ENCODE measurements at places on chromosomes 13 and 19. TPM values are rescaled to one million over a fixed set of nuclear protein-coding genes. Genes with fewer than 3 reads are reported as not detected.
A peak's percentile ranks its signal among the peaks of the same experiment; 100 is the strongest.

ZNF541 gene
- polyA plus RNA-seq, result not detected

GJB6 gene
- polyA plus RNA-seq, result not detected

DNA sequence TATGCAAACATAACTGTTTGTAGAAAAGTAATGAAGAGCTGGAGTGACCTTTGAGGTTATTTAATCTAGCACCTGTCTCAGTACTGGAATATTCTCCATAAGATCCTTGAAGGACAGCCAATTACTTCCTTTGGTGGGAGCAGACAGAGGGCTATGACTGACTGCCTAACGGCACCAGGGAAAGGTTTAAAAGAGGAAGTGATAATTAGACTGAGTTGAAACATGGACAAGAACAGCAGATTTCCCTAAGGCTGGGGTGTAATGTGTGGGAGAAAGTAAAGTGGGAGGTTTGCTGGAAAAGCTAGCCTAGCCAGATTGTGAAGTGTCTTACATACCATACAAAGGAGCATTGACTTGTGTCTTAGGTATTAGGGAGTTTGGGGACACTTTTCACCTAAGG lies 191.3 kb upstream of the PCDH9 start:
- DNase-seq, result no peak

POU2F2 gene
- 20.0 TPM for polyA plus RNA-seq

- no peak for DNase-seq
These were observed 52.5 kb downstream of the STK24 start for GRCh38 chr13:98524391-98524790.

DNA sequence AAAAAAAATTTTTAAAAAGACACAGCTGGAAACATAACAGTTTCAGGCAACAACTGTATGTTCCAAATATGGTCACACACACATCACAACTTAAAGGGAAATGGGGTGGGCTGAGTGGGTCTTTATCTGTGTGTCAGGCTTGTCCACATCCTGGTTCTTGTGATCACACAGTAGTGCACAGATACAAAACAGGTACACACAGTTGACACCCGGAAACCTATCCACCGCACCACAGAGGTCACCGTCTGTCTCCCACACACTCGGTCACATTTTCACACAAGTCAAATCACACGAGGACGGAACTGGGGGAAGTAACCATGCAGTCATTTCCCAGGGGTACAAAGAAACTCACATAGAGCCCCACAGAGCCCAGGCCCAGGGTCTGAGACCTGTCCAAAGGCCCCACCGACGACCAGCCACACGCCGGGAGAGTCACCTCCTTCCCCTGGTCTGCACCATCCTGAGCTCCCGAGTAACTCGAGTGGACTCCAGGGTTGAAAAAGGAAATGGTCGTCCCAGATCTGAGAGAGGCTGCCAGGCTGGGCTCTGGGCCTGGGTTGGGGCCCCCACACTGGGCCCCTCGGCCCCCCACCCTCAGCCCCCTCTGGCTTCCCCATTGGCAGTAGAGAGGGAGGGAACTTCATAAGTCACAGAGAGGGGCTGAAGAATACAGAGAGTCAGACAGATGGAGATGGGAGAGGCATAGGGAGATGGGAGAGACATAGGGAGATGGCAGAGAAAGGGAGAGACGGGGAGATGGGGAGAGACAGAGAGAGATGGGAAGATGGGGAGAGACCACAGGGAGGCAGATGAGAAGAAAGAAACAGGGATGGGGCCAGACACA lies 1.3 kb upstream of the PPAN start:
- no peak for DNase-seq

GRCh38 chr19:15136234-15136954 lies 29.2 kb downstream of the SYDE1 start:
- no peak for DNase-seq

DNA sequence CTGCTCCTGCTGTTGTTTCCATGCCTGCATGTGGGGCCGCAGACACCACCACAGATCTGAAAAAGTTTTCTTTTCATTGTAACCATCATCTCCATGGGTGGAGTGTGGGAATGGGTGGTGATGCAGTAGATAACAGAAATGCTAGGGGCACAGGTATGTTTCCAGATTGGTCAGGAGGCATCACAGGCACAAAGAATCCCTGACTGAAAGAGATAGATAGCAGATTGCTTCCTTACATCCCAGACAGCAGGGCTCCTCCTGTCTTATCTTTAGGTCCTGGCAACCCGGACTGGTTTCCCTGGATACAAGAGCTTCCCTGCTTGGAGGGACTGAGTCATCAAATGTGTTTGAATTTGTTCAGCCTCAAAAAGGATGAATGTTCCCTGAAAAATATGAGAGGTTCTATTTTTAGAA lies 1937.6 kb downstream of the PCDH9 start:
- no peak for DNase-seq

DOHH gene
- polyA plus RNA-seq, result 4.1 TPM

CD79A gene
- 2.1 TPM for polyA plus RNA-seq

PLVAP gene
- not detected for polyA plus RNA-seq

DNA sequence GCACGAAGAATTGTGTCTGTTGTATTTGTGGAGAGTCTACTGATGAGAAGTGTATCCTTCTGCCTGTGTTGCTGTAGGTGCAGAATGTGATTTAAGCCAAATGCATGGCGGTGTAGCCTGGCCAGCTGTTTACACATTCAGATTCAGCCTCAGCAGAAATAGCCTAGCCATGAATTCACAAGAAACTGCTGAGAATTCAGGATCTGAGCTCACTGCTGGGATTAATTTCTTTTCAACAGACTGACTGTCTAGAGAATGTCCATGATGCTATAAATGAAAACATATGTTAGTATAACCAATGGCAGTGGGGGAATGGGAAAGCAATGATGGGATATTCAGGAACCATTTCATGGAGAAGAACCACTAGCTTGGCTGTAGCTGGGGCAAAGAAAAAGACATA lies 77.4 kb upstream of the RNF113B start:
- no peak for DNase-seq

FCER2 gene
- 1.1 TPM for polyA plus RNA-seq

DNA sequence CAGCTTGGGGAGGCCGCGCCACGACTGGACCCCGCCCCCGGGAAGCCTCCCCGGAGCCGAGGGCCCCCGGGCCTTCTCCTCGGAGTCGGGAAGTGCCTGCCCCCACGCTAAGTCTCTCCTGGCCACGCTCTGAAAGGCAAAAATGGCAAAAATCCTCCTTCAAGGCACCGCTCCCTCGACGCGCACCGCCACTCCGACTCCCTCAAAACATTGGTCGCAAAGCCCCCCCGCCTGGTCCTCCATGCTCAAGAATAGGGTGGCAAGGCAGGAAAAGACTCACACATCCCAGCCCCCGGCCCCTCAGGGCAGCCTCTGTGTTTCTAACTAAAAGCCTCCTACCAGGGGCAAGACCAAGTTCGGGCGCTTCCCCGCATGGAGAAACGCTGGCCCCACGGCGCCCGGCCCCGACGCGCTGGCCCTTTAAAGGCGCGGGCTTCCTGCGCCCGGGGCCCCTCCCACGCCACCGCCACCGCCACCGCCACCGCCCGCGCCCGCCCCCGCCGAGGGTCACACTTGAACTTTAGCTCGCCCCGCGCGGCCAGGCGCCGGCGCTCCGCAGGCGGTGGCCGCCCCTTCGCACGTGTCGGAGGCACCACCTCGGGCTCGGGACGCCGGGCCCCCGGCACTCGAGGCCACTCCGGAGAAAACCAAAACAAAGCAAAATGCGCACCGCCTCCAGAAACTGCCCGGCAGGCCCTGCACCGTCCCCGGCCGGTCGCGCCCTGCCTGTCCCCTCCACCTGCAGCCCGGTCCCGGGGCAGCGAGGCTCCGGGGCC lies 1.9 kb downstream of the FOXO1 start:
- peak; percentile 32 for DNase-seq

DNA sequence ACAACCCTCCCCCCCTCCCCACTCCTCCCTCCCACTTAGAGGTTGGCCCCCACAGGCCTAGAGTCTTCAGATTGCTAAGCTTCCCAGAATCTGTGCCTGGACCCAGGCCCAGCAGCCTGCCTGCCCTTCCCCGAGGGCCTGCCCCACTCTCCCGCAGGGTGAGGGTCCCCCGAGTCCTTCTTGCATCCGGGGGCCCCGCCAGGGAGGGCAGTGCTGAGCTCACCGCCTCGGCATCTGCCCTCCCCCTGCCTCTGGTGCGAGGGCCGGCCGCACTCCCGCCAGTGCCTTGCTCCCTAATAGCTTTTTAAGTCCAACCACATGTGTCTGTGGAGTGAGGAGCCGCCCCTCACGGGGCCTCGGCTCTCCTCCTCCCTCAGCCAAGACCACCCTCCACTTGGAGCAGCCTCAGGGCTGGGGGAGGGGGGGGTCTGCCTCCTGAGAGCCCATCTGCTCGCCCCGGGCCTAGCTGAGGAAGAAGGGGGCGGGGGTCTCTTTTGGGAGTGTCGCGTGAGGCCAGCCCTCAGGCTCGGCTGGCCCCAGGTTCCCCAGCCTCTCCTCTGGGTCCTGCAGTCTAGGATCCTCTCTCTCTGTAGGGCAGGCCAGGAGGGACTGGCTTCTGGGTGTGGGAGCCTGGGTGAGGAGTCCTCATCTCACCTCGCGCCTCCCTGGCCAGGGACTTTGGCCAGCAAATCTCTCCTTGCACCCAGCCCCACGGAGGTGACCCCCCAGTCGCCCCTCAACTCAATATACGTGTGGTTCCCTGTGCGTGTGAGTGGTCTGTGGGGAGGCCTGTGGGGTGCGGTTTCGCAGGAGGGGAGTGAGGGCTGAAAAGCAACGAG lies 47.2 kb downstream of the LYL1 start:
- no peak for DNase-seq

DNA sequence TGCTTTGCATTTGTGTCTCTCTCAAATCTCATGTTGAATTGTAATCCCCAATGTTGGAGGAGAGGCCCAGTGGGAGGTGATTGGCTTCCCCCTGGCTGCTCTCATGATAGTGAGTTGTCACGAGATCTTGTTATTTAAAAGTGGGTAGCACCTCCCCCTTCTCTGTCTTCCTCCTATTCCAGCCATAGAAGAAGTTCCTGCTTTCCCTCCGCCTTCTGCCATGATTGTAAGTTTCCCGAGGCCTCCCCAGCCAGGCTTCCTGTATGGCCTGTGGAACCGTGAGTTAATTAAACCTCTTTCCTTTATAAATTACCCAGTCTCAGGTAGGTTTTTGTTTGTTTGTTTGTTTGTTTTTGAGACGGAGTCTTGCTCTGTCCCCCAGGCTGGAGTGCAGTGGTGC lies 3.8 kb downstream of the LILRA4 start:
- peak; percentile 57 for DNase-seq

GRCh38 chr19:38277969-38278680 lies 13.8 kb downstream of the SPINT2 start:
- DNase-seq, result no peak

GRCh38 chr19:47111006-47111621 lies 2.5 kb downstream of the ZC3H4 start:
- DNase-seq, result peak; percentile 61

ZNF177 gene
- 0.51 TPM for polyA plus RNA-seq

ZNF99 gene
- not detected for polyA plus RNA-seq

GRCh38 chr13:21077788-21078353 lies 16.5 kb upstream of the LATS2 start:
- no peak for DNase-seq

GRCh38 chr13:84605927-84606326 lies 723.7 kb upstream of the SLITRK1 start:
- no peak for DNase-seq

FBN3 gene
- not detected for polyA plus RNA-seq

- DNase-seq, result no peak
These were observed 4.7 kb downstream of the CCDC8 start for GRCh38 chr19:46408664-46409039.

CCDC9 gene
- polyA plus RNA-seq, result 10.0 TPM

DNA sequence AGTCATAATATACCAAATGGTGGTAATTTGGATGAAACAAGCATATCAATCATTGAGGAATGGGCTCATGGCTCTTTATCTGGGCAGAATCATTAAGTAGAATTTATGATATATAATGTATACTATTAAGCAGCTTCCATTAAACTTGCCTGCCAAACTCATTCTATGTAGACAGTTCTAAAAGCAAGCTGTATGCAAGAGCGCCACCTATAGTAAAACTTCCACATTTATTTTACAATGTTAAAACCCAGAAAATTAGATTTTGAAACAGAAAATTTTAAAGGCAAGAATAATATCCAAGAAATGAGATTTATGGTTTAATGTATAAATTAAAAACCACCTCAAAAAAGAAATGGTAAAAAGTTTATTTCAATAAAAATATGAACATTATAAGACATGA lies 161.5 kb downstream of the MZT1 start:
- no peak for DNase-seq

DNA sequence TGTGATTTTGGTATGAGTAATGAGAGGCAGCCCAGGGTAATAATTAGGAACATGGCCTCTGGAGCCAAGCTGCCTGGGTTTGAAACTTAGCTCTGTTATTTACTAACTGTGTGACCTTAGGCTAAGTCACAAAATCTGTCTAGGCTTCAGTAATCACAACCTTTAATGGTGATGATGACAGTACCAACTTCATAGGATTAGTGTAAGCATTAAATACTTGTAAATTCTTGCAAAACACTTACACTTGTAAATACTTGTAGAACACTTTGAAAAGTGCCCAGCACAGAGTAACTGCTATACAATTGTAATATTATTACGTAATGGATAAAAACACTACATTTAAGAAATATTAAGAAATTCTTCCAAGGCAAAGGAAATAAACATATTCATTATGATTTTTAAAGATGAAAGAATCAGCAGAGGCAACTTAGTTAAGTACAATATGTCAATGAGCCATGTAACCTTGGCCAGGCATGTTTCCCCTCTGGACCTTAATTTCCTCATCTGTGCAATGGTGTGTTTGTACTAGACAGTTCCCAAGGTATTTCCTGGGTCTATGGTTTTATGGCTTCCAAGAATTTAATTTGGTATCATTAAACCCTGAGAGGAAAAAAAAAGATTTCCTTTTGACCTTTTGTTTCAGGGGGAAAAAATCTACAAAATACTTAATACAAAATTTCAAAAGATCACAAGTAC lies 628.5 kb upstream of the KLHL1 start:
- no peak for DNase-seq

DNA sequence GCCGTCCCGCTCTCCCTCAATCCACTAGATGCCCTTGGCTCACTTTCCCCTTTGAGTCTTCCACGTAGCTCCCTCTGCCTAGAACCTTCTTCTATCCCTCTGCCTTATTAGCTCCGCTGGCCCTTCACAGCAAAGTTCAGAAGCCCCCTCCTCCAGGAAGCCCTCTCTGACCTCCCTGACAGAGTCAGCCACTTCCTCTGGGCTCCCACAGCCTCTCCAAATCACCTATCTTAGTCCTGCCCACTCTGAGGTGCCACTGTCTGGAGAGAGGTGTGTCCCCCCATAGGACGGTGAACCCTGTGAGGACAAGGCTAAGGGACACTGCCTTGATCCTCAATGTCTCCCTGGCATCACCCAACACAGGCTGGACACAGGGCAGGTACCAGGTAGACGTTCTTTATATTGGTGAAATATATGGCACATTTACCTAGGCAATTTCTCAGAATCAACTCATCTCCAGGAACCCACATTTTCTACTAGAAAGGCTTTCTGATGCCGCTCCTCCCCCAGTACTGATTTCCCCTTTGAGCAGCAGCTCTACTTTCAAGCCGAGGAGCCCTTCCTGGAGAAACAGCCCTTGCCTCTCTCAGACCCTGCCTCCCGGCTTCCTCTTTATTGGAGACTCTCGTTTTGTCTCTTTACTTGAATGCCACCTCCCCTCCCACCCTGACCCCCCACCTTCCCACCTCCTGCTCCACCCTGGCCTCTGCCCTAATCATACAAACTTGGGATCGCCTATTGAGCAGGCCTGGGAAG lies 3.4 kb upstream of the TGFB1 start:
- DNase-seq, result peak; percentile 58
